ENCODE measurements at places on chromosomes 7 and 10.

DNA sequence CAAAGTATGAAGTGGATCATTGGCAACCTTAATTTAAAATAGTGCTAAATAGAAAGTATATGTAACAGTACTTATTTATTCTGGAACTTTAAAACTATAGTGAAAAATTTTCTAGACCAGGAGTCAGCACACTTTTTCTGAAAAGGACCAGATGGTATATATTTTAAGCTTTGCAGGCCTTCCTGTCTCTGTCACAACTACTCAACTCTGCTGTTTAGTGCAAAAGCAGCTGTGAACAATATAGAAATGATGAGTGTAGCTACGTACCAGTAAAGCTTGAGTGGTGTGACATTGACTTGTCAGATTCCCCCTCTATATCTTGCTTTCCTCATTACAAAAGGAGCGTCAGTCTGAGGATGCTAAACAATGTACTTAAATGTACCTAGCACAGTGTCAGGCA, 88.1 kb upstream of the IGFBP3 start:
- no peak for DNase-seq

- DNase-seq: no peak
These were observed 231.4 kb downstream of the GRID1 start for GRCh38 chr10:86135191-86135590.

- no peak for DNase-seq
These were observed 92.8 kb downstream of the CCDC71L start for GRCh38 chr7:106568002-106568679.

- no peak for DNase-seq
These were observed 905.6 kb upstream of the GHITM start for GRCh38 chr10:83233691-83234090.

GRCh38 chr10:113585949-113586348, 33.1 kb downstream of the HABP2 start:
- no peak for DNase-seq

- no peak for DNase-seq
These were observed 763.3 kb downstream of the SORCS1 start for GRCh38 chr10:106401161-106401560.

DNA sequence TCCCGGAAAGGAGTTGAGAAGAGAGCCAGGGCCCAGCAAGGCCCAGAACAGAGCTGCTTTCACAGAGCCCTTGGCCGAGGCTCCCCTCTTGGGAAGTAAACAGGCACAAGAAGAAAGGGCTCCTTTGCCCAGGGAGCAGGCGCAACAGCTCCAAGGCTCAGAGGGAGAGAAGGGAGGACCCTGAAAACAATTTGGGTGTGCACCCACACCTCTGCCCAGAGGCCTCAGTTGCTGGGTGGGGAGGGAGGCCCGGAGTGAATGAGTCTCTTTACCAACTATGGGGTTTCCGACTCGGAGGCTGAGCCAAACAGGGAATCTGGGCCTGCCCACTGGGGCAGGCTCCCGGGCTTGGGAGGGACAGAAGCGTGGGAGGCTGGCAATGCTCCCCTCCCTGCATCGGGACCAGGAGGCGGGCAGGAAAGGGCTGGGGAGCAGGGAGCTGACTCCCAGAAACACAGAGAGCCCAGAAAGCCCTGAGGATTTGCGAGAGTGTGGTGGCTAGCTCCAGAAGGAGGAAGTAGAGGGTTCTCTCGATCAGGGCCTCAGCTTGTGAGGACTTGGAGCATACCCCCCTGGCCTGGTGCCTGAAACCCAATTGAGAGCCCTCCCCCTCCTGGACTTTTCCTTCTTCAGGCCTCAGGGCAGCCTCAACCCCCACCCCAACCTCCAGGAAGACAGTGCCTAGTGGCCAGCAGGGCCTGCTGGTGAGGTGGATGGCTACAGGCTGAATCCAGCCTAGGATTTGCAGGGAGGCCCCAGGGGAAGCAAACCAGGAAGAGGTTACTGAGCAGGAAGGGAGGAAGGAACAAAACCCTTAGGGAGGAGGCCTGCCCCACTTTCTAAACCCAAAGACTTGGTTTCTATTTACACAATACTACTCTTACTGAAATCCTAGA, 6.2 kb downstream of the C10orf105 start:
- DNase-seq: no peak

- DNase-seq: no peak
These were observed 26.2 kb upstream of the HDAC9 start for GRCh38 chr7:18469316-18469715.

GRCh38 chr10:8053446-8054243, 843 bp upstream of the GATA3 start:
- peak; percentile 83 for DNase-seq

- DNase-seq: no peak
These were observed 494.2 kb upstream of the GALNT17 start for GRCh38 chr7:70637726-70638125.

- DNase-seq: no peak
These were observed 128.5 kb downstream of the MAD1L1 start for GRCh38 chr7:2104107-2104710.

DNA sequence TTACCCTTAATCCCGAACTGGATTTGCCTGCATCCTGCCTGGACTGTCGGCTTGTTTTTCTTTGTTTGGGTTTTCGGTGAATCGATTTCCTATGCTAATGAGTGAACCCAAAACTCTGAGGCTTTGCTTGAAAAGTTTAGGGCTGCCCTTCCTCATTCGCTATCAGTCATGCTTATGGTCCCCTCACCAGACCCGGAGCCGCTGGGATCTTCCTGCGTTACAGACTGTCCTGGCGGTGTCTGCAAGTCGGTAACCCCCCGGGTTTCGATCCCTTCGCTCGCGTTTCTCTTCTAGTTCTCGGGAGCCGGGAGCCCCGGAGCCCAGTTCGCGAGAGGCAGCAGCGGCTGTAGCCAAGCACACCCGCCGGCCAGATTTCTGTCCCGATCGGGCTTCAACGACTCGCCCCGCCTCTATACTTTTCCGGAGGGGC, 2.2 kb downstream of the EMX2 start:
- DNase-seq: no peak

- DNase-seq: no peak
These were observed 97.7 kb upstream of the EFCAB10 start for GRCh38 chr7:105678811-105679495.

DNA sequence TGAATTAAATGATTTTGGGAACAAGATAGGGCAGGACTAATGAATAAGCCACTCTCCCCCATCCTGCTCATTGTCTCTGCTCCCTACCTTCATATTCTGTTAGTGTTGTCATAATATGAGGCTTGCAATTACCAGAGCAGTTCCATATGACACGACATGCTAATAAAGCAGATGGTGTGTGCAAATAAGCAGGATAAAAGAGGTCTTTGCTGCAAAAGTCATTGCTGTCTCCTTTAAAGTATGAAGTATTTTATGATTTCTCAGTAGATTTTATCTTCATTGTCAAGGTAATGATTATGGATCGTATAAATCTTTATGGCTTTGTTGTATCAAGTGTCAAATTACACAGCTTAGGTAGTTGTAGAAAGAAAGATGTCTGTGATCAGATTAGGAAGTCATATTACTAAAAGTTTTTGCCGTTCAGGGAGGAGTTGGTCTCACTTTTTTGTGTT, 114.8 kb downstream of the SDK1 start:
- no peak for DNase-seq

- no peak for DNase-seq
These were observed 32.4 kb upstream of the HSPA12A start for GRCh38 chr10:116774728-116775151.

DNA sequence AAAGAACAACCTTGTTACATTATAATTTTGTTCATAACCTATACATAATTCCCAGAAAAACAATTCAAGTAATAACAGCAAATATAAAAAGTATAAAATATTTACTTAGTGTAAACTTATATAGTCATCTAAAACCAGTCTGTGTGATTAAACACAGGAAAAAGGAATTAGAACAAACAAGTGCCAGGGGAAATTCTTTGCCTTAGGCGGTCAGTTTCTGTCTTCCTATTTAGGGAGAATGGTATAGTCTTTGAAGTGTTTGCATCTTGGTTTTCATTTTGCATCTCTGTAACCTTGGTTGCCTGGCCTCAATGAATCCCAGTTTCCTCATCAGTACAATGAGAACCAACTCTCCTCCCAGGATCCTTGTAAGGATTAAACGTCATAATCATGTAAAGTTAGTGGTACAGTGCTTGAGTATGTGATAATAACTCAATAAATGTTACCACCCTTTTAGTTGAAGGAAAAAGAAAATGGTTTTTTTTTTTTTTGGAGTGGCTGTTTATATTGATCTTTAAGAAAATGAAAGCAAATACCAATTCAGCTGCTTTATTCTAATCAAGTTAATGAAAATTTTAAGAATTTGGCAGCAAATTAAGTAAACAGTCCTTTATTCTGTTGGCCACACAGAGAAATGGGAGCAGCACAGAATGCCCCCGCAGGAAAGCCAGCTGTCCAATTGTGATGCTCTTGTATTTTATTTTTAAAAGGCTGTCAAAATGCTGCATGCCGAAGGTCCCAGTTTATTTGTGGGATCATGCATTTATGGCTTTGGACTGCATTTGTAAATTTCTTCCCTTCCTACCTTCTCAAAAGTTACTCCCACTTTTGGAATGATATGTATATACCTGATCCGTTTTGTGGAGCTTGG, 61.8 kb downstream of the SHH start:
- no peak for DNase-seq

DNA sequence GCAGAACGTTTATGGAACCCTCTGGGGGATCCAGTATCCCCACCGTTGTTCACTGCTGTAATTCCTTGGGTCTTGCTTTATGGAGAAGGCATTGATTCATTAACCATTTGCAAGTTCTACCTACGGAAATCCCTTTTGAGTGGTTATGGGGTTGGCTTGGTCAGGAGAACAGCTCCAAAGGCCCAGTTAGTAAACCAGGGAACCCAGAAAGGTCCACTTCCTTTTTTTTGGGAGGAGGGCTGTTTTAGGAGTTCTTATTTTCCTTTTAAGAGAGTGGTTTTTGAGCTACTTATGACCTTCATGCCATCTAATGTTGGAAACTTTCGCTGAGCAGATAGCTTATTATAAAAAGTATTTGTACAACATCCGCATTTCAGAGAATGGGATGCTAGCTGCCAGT, 1.3 kb downstream of the POR start:
- DNase-seq: no peak

DNA sequence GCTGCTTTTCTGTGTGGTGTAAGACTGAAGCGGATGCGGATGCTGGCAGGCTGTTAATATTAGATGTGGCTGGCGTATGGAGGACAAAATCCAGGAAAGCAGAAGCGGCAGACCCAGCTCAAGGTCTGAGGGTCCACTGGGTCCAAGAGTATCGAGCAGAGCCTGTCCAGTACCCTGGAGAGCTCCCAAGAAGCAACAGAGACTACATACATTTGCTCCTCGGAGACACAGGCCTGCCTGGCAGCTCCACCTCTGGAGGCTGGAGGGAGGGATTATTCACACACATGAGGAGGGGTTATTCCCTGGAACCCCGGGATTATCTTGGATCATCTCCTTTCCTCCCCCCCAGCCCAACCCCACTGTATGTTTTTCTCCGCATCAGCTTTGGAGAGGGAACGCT, 31.3 kb upstream of the LOXL4 start:
- no peak for DNase-seq

- no peak for DNase-seq
These were observed 1014.5 kb upstream of the LRRTM3 start for GRCh38 chr10:65911151-65911835.

DNA sequence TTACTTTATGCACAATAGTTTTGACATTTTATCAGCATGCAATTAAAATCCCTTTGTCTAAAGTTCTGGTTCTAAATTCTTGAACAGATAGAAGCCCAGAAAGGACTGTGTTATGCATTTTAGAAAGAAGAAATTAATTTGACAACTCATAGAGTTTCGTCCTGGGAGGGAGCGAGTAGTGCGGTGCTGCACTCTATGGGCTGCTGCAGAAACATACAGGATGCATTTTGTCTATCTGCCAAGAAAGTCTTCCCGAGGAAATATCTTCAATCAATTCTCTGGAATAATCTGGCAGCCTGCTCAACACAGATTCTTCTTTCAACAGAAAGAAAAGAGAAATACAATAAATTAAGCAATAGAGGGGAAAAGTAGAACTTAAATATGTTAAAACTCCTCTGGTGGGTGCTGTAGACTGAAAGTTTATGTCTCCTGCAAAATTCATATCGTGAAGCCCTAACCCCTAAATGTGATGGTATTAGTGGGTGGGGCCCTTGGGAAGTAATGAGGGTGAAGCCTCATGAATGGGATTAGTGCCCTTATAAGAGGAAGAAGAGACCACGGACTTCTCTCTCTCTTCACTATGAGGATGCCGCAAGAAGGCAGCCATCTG, 39.0 kb upstream of the IFRD1 start:
- DNase-seq: no peak

- no peak for DNase-seq
These were observed 7.4 kb downstream of the TTYH3 start for GRCh38 chr7:2639181-2639681.

DNA sequence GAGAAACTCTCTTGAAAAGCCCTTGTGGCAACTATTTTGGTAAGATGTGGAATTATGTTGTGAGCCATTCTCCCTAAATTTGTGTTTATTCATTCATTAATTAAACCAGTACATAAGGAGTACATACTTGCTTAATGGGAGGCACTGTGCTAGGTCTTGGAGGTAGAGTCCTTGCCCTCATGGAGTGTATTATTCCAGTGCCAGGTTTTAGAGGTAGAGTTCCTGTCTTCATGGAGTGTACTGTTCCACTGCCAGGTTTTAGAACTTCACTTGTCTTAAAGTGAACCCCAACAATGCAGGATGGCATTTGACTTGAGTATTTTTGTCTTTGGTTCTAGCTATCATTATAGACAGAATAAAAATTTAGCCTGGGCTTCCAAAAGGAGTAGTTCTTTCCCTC, 8.8 kb downstream of the MXI1 start:
- DNase-seq: no peak

DNA sequence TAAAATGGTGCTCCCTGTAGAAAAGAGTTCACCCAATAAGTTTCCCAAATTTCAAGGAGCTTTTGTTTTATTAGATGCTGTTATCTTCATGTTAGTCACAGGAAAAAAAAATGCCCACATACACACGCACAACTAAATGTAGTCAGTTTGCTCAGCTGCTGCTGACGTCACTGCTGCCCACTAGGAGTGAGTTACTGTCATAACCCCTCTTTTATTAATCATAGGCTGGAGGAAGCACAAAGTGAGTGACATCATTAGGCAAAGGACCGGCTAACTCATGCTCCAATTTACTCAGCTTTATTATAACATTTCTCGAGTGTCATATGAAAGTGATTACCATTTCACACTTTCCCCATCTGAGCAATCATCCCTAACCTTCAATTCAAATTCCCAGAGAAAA, 6.7 kb upstream of the INHBA start:
- no peak for DNase-seq

DNA sequence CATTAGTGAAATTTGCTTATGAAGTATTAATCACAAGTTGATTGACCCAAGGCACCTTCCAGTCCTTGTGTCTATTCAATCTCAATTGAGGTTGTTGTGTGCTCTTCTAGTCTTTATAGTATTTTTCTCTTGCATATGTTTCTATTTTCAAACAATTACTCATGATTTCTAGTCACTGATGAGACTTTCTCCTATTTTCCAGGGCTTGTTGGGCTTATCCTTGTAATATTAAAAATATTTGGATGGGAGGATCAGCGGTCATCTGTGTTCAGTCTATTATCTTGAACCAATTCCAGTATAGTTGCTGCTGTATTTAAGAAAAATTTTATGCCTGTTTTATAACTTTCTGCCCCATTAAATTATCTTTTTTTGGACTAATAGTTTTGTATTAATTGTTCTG, 154.4 kb downstream of the PTEN start:
- DNase-seq: no peak

- no peak for DNase-seq
These were observed 48.2 kb upstream of the NFKB2 start for GRCh38 chr10:102347236-102347828.
